ENCODE measurements at places on chromosomes 16 and 17.

DNA sequence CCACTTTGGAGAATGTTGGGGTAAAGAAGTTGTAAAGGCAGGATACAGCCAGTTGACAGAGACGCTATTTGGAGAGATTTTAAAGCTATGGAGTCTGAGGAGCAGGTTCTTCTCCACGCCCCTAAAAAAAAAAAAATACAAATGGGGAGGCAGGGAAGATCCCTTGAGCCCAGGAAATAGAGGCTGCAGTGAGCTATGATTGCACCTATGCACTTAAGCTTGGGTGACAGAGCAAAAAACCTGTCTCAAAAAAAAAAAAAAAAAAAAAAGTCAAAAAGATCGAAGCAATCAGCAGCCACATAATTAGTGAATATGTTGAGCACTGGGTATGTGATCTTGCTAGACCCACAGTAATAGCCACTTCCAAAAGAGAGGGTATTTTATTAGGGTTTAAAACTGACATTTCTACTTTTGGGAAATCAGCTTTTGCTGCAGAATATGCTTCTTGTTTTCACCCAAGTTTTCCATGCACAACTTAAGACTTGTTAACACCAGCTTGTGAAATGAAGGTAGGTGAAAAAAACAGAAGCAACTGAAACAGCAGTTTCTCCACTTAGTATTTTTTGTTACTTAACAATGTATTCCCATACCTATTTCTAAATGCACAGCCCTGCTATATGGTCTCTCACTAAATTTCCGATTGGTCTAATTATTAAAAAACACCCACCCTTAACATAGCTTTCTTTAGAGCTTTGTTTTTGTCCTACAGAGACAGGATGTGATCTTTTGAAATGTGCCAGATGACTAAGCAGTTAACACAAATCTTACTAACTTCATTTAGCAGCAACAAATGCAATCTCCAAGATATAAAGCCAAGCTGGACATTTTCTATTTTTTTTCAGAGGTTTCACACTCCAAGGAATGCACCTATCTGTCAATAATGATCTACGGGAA lies 2.5 kb upstream of the ARL6IP1 start:
- DNase-seq: peak; percentile 71

- DNase-seq: no peak
Measured at GRCh38 chr16:73217654-73218053, 169.7 kb upstream of the ZFHX3 start.

DNA sequence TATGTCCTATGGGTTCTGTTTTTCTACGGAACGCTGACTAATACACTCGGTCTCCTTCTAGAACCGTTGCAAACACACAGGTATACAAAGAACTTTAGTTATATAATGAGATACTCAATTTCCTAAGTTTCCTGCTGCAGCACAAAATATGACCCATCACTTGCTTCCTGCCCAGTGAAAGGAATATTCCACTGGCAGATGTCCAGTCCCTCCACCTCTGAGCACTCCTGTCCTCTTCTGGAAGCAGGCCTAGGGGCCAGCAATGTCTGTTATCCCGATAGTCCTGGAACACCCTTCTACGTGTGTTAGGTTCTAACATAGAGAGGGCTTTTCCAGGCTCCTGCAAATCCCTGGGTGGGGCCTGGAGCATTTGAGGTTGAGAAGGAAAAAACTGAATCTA lies 32.7 kb downstream of the ADAMTS18 start:
- DNase-seq: no peak

- peak; percentile 8 for DNase-seq
Measured at GRCh38 chr16:79672524-79672923, 72.0 kb upstream of the MAF start.

DNA sequence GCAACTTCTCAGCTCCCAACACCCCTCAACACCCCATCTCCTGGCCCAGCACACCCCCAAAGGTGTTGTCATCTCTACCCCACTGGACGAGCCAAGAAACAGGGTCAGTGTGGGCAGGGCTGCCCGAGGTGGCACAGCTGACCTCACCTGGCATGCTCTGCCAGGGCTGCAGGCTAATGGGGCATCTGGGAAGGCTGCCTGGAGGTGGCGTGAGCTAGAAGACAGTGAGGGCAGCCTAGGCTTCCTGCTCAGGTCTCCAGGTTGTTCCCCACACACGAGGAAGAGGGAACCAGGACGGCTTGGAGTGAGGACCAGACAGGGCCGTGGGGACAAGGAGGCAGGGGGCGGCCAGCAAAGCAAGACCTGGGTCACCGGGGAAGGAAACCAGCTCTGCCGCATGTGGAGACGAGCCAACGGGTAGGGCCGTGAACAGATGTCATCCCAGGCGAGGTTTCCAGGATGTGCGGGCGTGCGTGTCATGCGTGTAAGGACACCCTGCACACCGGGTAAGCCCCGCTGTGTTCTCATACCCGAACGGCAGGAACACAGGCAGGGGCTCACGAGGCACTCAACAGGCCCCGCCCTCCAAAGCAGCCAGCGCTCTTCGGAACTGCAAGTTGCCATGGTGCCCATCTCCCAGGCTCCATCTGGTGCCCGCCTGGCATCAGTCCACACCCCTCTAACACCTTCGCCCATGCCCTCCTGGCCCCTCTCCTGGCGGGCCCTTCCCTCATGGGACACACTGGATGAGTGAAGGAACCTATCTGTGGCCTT lies 29.6 kb upstream of the PVALEF start:
- no peak for DNase-seq

All from amniotic epithelial cell (primary cell).